ENCODE measurements at places on chromosomes 5 and 9.
A peak's percentile ranks its signal among the peaks of the same experiment; 100 is the strongest.

GRCh38 chr5:157571357-157571827 lies 4.2 kb downstream of the ADAM19 start:
- DNase-seq: no peak

GRCh38 chr5:67493676-67494075 lies 297.1 kb upstream of the CD180 start:
- DNase-seq: no peak

GRCh38 chr5:154755361-154756008 lies at the start of gene LARP1:
Gene LARP1 (plus strand): TSS chr5:154755377. CDS start chr5:154755758, 381 bp downstream.
- peak; percentile 38 for DNase-seq

DNA sequence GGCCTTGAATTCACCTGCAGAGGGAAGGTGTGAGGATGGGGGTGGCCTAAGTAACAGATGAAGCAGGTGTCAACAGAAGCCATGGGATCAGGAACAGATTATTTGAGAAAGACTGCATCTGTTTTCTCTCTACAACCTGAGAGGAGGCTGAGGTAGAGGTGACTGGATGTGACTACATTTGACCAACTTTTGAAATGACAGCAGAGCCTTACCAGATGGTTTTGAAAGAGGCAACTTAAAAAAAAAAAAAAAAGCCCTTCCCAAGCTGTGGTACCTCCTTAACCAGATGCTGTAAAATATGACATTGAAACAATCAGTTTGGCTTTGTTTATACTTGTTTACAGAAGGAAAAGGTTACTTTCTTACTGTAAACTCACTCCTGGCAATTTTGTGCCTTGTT lies 108.6 kb downstream of the TRIO start:
- DNase-seq: no peak

DNA sequence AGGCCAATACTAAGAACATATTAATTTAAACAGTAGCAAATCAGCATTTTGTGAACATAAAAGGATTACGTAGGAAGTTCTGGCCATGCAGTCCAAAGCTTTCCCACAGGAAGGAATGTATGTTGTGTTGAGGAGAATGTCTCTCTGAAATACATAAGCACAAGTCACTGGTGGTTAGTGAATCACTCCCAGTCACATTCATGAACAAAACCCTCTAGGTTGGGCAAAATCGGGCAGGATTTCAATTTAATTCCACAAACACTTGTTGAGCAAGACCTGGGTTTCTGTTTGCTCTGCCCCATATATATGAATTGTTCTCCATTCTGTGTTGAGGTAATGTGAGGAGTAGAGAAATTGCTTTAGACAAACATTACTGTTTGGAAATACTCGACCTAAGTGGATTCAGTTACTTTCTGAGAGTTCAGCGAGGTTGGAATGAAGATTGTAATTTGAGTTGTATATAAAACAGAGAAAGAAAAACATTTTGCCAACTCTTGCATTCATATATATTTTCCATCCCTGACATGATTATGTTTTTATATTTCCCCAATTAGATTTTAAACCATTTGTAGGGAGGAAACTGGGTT lies 127.6 kb upstream of the RPS23 start:
- DNase-seq: no peak

GRCh38 chr5:107203243-107203642 lies 467.5 kb downstream of the EFNA5 start:
- no peak for DNase-seq

- DNase-seq: no peak
These were observed 108.5 kb upstream of the TXNDC8 start for GRCh38 chr9:110446171-110446570.

- DNase-seq: peak; percentile 68
These were observed 1.2 kb upstream of the SQSTM1 start for GRCh38 chr5:179819296-179820126.

DNA sequence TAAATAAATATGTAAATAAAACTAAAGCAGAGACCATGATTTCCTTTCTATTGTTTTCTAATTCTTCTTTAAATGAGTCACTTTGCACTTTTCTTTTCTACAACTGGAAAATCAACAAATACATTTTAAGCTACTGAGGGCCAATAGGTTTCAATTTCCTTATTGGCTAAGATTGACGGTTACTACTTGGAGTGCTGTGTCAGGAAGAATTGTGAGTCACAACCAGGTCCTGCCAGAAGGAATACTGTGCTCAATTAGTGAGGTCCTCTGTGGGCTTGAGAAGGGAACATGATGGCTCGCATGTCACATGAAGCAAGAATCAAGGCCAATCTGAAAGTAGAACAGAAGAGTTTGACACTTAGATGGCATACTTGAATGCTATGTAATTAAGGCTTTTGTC lies 110.8 kb downstream of the HMHB1 start:
- DNase-seq: no peak

DNA sequence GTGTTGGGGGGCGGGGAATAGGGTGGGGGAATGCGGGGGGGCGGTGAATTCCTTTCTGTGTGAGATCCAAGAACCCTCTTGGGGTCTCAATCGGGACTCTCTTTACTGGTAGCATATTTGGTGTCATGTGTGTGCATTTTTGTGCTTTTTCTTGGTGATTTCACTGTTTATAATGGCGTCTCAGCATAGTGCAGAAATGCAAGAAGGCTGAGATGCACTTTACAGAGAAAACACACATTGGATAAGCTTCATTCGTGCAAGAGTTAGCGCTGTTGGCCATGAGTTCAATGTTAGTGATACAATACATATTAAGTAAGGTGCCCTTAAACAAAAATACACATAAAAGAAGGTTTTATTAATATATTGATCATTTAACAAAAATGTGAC lies 771 bp upstream of the ENTPD8 start:
- no peak for DNase-seq

DNA sequence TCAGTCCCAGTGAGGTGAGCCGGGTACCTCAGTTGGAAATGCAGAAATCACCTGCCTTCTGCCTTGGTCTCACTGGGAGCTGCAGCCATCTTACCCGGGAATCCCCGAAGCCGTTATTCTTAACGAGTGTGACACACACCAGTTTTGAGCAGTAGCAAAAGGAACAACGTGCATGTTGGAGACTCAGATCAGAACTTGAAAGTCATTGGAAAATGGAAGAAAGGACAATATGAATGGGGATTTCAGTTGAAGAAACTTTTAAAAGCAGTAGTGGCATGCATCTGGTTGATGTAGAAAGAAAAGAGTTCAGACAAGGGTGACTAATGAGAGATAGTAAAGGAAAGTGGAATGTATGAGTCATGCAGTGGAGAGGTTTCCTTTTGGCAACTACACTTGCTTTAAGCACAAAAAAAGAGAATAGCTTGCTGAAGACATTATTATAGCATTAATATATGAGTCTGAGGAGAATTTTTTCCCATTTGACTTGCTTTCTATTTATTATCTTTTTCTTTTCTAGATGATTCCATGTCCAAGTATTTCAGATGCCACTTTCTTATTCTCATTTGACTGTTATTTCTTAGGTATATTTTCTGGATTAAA lies 44.4 kb upstream of the ANKDD1B start:
- DNase-seq: peak; percentile 60

- no peak for DNase-seq
These were observed 201.8 kb downstream of the DRD1 start for GRCh38 chr5:175242207-175242606.

GRCh38 chr5:132371603-132371994 lies 2.1 kb downstream of the SLC22A5 start:
- no peak for DNase-seq

DNA sequence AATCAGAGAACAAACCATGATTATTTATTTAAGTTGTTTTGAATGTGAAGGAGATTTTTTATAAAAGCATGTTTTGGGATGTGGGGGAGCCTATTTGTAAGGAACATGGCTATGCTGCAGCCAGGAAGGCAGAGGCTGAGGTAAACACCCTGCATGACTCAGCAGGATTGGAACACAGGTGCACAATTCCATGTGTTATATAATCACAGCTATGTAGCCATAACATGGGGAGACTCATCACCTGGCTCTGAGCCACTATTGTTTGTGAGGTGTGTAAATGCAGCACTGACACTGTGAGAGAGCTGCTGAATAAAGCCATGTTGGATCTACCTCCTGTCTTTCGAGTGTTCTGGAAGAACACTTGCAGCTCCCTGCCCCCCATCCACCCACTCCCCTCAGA lies 1009.8 kb downstream of the DNAH5 start:
- no peak for DNase-seq

DNA sequence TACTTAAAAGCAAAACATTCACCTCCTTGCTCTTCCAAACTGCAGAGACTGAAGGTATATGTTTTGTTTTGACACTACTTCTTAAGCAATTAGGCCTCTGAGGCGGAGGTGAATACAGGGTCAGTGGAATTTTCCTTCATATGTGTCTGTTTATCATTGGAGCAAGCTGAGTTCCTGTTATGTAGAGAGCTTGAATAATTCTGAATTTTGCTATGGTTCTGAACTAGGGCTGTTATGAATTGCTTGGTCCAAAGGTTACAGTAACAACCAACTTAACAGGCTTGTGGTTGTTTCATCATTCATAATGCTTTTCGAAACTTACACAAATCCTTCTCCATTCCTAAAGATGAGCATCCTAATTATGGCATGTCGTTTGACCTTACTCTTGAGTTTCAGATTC lies 444.6 kb upstream of the MEF2C start:
- DNase-seq: no peak

DNA sequence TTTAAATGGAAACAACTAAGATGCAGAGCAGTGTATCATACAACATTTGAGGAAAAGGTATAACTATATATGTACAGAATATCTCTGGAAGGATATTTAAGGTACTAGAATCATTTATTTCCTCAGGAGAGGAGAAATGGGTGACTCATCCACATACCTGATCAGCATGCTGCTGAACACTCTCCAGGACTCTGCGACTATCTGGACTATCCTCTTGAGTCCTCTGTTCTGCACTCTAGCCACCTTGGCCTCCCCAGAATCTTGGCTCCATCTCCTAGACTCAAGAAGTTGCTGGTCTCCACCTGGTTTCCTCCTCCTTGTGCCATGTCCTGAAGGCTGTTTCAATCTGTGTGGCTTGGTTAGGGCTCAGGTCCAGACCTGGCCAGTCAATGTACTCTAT lies 8.8 kb upstream of the PRDM6 start:
- DNase-seq: no peak

DNA sequence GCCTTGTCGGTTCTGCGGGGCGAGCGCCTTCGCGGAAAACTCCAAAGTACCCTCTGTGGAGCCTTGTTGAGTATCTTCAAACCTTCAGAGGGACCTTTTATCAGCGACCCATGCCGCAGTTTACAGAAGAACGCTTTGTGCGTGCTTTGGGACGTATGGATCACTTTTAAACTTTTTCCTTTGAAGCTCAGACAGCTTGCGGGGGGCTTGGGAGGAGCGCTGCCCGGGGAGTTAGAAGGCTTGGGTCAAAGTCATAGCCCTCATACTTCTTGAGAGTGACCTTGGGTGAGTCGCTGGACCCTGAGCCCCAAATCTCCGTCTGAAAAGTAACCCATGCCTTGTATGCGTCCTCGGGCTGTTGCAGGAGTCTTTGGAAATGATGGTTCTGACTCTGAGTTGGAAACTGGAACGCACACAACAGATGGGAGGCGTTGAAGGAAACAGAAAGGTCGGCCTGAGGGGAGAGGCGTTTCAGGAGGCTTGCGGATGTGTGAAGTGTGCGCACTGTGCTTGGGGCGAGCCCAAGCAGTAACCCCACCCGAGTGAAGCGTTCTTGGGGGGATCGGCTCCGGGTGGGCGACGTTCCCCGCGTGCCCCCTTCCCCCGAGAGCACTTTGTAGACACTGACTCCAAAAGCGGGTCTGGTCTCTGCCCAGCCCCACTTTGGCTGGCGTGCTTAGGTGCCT lies 661 bp upstream of the SLC25A51 start:
- DNase-seq: no peak

DNA sequence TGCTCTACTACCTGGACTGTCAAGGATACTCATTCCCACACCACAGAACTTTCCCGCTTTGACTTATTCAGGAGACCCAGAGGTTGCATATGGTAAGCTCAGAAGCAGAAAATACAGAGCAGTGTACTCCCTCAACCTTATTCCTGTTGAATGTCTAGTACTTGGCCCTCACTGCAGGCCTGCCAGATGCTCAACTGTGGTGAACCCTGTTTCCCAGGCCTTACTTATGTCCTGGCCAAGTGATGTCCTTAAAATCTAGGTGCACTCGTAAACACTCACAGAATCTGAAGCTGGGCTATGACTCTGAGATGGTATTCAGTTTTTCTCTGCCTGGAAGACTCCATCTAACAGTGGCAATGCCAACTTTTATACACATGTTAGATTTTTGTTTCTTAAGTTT lies 21.0 kb downstream of the DIAPH1 start:
- no peak for DNase-seq

Data from stimulated activated naive CD8-positive, alpha-beta T cell treated with anti-CD3 and anti-CD28 coated beads, Interleukin-15, amount 100 ng/mL, for 72 hours (primary cell).